ENCODE measurements at places on chromosomes 12 and 14.

- DNase-seq, result no peak
These were observed 479.4 kb upstream of the NOVA1 start for GRCh38 chr14:27077214-27077613.

- DNase-seq, result no peak
These were observed 13.8 kb downstream of the KCNMB4 start for GRCh38 chr12:70379846-70380245.

DNA sequence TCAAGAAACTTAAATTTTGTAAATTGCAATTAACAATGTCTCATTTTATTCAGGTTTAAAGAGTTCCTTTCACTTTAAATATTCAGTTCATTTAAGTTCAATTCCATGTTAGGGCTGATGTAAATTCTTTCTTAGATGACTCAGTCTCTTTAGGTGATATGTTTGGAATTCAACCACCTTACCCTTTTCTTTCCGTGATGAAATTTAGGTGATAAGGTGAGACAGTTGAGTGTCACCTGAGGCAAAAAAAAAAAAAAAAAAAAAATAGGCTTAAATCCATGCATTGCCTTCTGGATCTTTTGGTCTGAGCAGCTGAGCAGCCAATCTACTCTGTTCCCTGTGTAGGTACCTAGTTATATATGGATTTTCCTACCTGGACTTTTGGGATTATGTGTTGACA lies 299.5 kb downstream of the DAD1 start:
- DNase-seq, result no peak

- DNase-seq, result no peak
These were observed 64.7 kb downstream of the GPR65 start for GRCh38 chr14:88069677-88070076.

DNA sequence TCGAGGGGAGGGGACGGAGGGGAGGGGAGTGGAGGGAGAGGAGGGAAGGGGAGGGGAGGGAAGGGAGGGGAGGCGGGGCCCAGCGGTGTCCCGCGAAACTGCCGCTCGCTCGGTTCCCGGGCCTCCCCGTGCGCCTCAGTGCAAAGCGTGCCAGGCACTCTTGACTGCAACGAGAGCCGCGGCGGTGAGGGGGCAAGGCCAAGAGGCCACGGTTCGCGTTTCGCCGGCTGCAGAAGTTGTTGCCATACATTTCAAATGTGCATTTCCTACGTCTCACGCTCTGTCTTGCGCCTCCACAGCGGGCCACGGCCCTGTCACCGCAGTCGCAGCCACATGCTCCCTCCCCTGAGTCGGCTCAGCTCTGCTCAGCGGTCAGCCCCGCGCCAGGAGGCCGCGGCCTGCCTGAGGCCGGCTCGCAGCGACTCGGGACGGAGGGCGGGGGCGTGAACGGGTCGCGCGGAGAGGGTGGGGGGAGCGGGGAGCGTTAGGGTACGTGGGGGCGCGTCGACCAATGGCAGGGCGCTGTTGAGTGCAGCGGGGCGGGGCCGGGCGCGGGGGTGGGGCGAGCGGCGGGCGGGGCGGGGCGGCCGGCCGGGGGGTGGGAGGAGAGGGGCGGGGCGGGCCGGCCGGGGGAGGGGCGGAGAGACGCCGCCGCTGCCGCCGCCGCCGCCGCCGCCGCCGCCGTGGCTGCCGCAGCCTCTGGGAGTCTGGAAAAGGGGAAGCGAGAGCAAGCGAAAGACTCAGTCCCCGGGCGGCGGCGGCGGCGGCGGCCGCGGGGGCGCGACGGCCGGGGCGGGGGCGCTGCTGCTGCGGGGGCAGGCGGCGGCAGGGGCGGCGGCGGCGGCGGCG lies at the start of gene PPP2R5C:
Gene PPP2R5C (plus strand): TSS at position 678 of the 849 bp plus-strand sequence. CDS start 185 bp downstream, outside the sequence.
- DNase-seq, result peak; percentile 49

GRCh38 chr14:69629225-69630127 lies 18.1 kb downstream of the SUSD6 start:
- DNase-seq, result no peak

DNA sequence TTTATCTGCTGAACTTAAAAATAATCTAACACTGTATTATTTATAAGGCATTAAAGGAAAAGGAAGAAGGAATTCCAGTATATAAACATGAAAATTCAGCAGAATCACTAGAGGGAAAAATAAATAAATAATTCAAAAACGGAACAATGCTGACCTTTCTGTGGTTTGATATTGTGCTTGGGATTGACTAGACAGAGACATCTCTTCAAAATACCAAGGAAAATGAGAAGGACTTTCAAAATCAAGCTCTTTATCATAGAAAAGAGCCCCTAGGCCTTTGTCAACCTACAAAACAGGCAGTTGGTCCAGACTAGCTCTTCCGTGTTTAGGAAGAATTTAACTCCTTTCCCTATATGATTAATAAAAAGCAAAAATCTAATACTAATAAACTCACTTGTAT lies 6.3 kb upstream of the FLRT2 start:
- no peak for DNase-seq

DNA sequence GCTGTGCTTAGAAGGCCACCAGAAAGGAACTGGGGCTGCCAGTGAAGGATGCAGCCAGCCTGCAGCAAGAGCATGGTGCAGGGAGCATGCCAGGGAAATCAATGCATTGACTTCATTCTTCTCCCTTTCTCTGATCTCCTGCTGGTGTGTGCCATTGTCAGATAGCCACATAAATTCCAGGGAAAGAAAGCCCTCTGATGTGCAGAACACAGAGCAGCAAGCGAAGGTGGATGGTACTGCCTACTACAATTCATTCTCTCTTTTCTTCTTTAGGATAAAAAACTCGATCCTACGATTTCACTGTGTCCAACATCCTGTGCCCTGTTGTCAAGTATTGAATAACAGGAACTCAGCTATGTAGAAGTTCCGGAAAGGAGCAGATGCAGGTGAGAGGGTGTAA lies 446.7 kb upstream of the TMEM132C start:
- DNase-seq, result no peak

GRCh38 chr14:77306851-77307496 lies 13.7 kb downstream of the POMT2 start:
- no peak for DNase-seq

- DNase-seq, result no peak
These were observed 140.3 kb downstream of the NEDD1 start for GRCh38 chr12:97047361-97047760.

DNA sequence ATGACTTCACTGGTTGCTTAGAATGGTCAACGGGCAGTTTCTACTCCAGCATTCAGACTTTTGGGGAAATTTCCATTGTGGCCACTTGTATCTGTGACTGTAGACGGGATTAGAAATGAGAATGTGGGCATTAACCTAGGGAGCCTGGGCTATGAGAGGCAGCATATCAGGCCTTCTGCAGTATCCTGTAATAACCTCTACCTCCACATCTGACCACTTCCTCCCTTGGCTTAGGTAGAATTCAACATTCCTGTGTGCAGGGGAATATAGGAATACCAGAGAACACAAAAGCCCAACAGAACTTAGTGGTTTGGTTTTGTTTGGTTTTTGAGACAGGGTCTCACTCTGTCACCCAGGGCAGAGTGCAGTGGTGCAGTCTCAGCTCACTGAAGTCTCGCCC lies 76.4 kb upstream of the HOXC13 start:
- no peak for DNase-seq

- DNase-seq, result no peak
These were observed 33.3 kb downstream of the DACT1 start for GRCh38 chr14:58671024-58671423.

- DNase-seq, result no peak
These were observed 189.6 kb downstream of the DUSP6 start for GRCh38 chr12:89162589-89163261.

Measured in NCI-H2029 (cell line).